ENCODE measurements at places on chromosomes 7 and 10.

DNA sequence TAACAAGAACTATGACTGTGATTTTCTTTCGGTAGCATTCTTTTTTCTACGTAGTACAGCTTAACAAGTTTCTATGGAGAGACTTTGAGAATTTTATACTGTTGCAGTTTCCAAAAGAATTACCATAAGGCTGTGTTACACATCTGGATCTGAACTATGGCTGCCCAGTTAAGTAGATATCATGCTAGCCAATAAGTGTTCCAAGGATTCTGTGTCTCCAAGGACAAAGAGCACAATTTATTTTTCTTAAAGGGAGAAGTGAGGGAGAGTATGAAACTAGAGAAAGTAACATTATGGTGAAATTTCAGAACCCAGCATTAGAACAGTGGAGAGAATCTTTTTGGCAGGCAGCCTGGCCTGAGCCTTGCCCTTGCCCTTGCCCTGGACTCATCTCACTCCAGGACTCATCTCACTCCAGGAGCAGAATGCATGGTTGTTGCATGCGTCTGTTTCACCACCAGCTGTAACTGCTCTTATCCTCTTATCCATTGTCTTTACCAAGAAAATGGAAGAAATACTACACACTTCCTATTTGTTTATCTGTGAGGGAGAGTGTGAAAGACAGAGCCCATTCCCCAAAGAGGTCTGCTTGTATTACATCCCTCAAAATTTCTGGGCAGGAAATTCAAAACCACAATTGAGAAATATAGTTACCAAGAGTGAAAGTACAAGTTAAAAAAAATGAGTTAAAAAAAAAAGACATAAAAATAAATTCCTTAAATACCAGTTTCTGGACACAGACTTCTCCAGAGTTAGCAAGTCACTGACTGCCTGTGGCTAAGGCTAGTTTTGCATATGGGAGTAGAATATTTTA, 1067.5 kb downstream of the NRG3 start:
- no peak for DNase-seq

GRCh38 chr10:91313796-91314485, 93.5 kb downstream of the PCGF5 start:
- no peak for DNase-seq

DNA sequence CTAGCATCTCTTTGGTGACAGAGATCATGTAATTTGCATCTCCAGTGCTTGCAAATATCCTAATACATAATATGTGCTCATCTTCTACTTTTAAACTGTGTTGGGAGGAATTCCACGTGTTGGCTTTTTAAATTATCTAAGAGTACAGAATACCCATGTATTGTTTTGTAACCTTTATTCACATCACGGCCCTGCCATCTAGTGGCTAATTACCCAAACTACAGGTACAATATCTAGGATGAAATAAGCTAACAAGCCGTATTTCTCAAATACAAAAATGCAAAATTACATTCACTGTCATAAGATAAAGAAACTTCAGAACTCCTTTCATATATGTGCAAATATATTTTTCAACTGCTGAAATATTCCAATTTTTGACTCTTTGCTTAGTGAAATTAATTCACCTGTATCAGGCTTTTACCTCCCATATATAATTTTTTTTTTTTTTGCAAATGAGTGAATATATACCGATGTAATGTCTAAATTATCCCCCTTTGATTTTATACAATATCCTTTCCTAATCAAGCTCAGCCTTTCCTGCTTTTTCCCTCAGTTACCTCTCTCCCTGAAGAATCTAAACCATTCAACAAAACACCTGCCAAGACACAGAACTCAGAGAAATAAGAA, 30.3 kb upstream of the LSM8 start:
- no peak for DNase-seq

DNA sequence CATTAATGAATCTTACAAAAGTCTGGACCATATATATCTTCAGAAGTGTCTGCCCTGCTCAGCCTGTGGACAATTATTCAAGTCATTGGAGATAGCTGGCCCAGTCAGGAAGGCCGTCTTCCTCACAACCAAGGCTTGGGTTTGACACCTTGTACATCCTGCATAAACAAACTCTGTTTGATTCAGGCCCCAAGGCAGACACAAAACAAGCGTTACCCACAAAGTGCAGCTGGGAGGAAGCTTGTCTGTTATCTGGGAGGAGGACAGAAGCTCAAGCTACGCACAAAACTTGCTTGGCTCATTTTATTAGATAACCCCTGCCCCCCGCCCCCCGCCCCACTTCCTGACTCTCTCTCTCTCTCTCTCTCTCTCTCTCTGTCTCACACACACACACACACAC, 166.9 kb upstream of the WDR11 start:
- DNase-seq = no peak

GRCh38 chr7:17963281-17963680, 23.0 kb upstream of the SNX13 start:
- no peak for DNase-seq

GRCh38 chr7:36605261-36606051, 118.8 kb downstream of the AOAH start:
- no peak for DNase-seq

GRCh38 chr10:815338-816090, 116.0 kb downstream of the LARP4B start:
- DNase-seq = no peak

Measured in stimulated activated CD8-positive, alpha-beta memory T cell treated with anti-CD3 and anti-CD28 coated beads, Interleukin-7, amount 100 ng/mL, for 1 hour (primary cell).